ENCODE measurements at places on chromosomes 5 and 9.
A peak's percentile ranks its signal among the peaks of the same experiment; 100 is the strongest.

GRCh38 chr5:72066705-72067107, 40.6 kb upstream of the MAP1B start:
- no peak for DNase-seq

DNA sequence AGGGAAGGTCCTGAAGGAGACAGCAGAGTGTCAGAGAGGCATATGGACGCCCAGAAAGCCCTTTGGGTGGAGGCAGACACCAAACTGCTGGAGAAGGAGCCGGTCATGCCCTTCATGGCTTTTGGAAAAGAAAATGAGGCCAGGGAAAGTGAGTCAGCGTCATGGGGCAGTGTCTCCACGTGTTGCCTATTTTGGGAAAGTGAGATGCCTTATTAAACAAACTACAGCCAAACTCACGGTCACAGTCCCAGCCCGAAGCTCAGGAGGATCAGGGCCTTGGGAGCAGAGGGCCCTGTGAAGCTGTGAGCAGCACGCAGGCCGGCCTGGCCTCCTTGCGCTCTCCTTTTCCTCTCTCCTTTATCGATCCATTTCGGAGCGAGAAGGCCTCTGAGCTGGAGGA, 25.0 kb downstream of the RGS3 start:
- DNase-seq: no peak

GRCh38 chr5:60578315-60578714, 121.7 kb downstream of the DEPDC1B start:
- no peak for DNase-seq

- DNase-seq: no peak
Observed at GRCh38 chr5:150746-151145, 40.5 kb upstream of the LRRC14B start.

DNA sequence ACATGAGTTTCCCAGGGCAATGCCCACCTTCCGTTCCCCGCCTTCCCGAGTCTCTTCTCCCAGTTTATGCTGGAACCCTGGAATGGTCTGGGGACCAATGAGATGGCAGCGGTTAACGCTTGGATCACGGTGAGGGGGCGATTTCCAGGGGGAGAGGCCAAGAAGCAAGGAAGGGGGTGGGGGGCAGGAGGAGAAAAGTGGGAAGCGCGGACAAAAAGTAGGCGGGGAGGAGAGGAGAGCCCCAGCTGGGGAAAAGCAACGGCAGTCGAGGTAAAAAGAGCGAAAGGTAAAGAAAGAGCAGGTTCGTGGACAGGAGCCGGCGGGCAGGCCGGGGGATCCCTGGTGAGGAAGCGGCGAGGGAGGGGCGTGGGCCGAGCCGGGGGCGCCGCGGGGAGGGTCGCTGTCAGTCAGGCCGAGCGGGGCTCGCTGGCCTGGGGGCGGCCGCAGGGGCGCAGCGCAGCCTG, 508 bp upstream of the SNCAIP start:
- no peak for DNase-seq

- DNase-seq: peak; percentile 60
Observed at GRCh38 chr5:150264667-150265603, 24.6 kb downstream of the CAMK2A start.

- DNase-seq: no peak
Observed at GRCh38 chr5:154309805-154310204, 119.3 kb downstream of the GALNT10 start.

- DNase-seq: no peak
Observed at GRCh38 chr9:108196332-108197007, 659.3 kb downstream of the ACTL7B start.

GRCh38 chr9:19409401-19410194, 789 bp downstream of the ACER2 start:
- no peak for DNase-seq

GRCh38 chr5:120419127-120419526, 45.0 kb upstream of the PRR16 start:
- DNase-seq: no peak

DNA sequence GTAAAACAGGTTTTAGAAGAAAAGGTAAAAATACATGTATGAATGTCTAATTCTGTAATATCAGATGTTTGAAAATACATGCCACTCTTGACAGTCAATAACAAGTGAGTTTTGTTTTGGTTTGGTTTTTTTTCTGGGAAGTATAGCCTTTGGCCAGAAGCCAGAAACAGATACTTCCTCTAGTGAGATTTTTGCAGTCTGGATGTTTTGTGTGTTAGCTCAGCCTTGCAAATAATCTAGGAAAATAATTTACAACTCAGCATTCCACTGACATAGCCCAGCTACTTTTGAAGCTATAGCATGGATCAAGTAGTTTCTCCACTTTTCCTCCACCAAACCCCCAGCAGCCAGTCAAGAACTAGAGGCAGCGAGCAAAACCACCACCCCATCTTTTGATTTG, 56.7 kb downstream of the SLC1A1 start:
- DNase-seq: no peak

DNA sequence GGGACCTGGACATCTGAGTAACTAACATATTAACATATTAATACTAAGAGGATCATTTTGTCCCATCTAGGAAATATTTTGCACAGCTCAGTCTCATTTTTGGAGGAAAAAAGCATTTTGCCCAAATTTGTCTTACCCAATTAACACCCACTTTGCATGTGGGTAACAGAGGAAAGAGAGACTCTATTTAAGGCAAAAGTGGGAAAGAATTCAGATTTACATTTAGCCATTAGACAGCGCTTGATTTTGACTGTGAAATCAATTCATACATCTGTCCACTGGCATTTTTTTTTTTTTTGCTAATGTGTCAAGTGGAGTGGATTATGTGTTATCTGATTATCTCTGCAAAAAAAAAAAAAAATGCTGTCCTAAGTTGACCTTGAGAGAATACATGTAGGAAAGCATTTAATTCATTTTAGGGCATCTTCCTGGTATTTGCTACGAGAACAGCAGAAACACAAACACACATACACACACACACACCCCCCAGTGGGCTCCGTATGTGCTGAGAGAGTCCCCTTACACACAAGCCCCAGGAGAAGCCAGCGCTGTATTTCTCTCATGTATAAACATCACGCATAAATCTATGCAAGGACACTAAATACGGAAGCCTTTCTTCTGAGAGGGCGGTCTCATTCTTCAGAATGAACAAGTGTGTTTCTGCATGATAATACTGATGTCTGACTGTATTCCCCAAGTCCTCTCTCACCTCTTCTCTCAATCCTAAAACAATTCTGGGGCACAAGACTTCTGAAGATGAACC, 202.0 kb upstream of the KLF9 start:
- no peak for DNase-seq

GRCh38 chr9:14750821-14751220, 28.3 kb upstream of the CER1 start:
- DNase-seq: no peak

DNA sequence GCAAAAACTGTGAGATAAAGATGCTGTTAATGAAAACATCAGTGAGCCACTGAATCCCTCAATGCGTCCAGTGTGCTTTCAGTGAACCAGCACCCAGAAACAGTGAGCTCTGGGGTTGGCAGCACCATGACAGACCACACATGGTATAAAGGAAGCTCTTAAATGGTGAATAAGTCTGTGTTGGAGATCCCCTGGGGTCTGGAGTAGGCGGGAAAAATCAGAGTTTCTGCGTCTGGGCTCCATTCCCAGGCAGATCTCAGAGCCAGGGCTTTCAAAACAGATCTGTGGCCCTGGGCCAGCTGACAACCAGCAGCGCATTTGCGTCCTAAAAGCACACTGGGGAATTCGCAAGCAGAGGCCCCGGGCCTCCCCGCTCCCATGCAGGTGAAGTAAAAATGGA, 233.5 kb downstream of the FRMD3 start:
- no peak for DNase-seq

Measured in RWPE2 (cell line).